ENCODE measurements at places on chromosomes 7 and 10. TPM values are rescaled to one million over a fixed set of nuclear protein-coding genes. Genes with fewer than 3 reads are reported as not detected.

NACAD gene
- polyA plus RNA-seq = 6.1 TPM

ZNF488 gene
- 4.1 TPM for polyA plus RNA-seq

SYT15B gene
- 0.56 TPM for polyA plus RNA-seq

LOXL4 gene
- polyA plus RNA-seq = 7.5 TPM

NDUFA5 gene
- polyA plus RNA-seq = 153 TPM

CYP17A1 gene
- polyA plus RNA-seq = 0.12 TPM

CH25H gene
- polyA plus RNA-seq = 0.48 TPM

LIPJ gene
- not detected for polyA plus RNA-seq

WDR11 gene
- polyA plus RNA-seq = 32.6 TPM

SERPINE1 gene
- polyA plus RNA-seq = 10.0 TPM

C7orf33 gene
- polyA plus RNA-seq = 0.99 TPM

TEX36 gene
- polyA plus RNA-seq = not detected

IGFBP1 gene
- polyA plus RNA-seq = not detected

PIK3CG gene
- polyA plus RNA-seq = 3.2 TPM

All from muscle of arm (tissue), 14 donors.